ENCODE measurements at places on chromosomes 3 and 15.

GRCh38 chr15:35956056-35956455 is 410.1 kb upstream of the DPH6 start:
- no peak for DNase-seq

GRCh38 chr15:84981711-84982300 is at the start of gene PDE8A:
TSS of gene PDE8A (plus strand) at chr15:84981856. CDS start at chr15:84982163, 307 bp downstream.
- peak; percentile 71 for DNase-seq

- peak; percentile 93 for DNase-seq
Observed at GRCh38 chr15:59349680-59350420, 22.8 kb downstream of the MYO1E start.

DNA sequence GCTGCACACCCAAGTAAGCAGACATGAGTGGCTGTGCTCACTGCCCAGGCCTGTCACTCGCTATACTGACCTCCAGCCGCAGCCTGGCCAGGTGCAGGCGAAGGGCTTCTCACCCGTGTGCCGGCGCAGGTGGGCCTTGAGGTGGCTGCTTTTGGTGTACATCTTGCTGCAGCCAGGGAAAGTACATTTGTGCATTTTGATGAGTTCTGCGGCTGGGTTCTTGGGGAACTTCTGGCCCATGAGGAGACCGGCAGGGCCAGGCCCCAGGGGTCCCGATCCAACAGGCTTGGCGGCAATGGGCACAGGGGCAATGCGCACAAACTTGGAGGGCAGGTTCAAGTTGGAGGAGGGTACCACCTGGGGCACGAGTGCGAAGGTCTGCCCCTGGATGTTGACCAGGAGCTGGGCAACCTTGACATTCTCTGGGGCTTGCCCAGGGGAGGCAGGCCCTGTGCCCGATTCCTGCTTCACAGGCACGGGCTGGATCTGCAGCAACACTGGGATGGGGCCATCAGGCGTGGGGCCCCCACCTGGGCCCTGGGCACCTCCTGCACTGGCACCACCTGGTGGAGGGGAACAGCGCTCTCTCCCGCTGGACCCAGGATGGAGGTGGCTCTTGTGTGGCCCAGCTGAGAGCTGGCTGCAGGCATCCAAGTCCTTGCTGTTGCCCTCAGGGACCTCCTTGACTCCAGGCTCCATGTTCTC is 5.3 kb downstream of the KLF15 start:
- DNase-seq: no peak

- DNase-seq: no peak
Observed at GRCh38 chr3:34969513-34969912, 669.8 kb upstream of the ARPP21 start.

DNA sequence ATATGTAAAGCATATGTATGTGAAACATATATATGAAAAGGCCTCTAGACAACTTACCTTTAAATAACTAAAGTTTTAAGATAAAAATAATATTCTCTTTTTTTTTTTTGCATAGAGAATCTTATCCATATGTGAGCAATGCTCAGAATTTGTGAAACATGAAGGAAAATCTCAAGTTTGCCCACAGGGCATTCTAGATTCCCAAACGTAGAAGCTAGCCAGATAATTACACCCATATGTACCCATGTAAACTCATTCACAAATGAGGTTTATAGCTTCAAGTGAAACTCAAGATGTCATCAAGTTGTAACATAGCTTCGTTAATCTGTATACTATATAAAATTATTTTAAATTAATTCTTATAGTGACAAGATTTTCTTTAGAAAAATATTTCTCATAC is 537.3 kb upstream of the NR2F2 start:
- DNase-seq: no peak

DNA sequence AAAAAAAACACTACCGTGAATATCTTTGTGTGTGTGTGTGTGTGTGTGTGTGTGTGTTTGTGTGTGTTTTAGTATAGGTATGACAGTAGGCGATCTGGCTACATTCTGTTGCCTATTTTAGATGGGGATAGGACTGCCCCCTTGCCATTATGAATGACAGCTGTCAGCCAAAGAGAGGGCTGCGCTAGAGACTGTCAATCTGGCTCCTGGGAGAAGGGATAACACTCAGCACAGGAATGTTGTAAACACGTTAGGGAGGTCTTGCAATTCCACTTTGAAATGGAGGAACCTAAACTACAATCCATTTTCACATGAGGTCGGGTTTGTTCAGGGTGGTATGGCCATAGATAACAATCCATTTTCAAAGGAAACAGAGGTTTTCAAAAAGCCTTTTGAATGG is 14.1 kb upstream of the ETV5 start:
- no peak for DNase-seq

Data from suppressor macrophage treated with lipopolysaccharide for 4 hours (primary cell).